ENCODE measurements at places on chromosomes 2 and 18.

- DNase-seq: no peak
These were observed 66.7 kb downstream of the ETAA1 start for GRCh38 chr2:67463810-67464209.

DNA sequence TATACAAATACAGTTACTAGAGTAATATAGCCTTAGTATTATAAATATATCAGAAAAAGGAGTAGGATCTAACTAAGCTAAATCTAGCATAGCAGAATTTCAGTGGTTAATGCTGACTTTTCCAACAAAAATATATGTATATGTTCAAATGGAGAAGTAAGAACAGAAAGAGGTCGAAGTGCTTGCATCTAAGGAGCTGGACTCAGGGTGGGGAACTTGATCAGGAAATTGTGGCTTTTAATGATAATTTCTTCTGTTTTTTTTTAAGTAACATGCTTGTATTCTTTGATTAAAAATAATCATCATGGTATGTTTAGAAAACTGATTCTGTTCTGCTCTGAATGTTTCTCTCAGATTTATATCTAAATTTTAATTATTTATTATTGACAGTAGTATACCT lies 327.1 kb downstream of the GALNT13 start:
- peak; percentile 67 for DNase-seq

DNA sequence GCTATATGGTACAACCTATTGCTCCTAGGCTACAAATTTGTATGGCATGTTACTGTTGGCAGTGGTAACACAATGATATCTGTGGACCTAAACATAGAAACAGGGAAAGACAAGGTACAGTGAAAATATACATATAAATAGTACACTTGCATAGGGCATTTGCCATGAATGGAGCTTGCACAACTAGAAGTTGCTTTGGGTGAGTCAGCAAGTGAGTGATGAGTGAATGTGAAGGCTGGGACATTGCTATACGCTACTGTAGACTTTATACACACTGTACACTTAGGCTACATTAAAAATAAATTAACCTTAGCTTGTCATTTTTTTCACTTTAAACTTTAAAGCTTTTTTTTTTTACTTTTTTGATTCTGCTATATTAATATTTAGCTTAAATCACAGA lies 500.0 kb upstream of the SETBP1 start:
- DNase-seq: no peak

GRCh38 chr2:209619782-209620181 lies 151.8 kb upstream of the UNC80 start:
- peak; percentile 65 for DNase-seq

DNA sequence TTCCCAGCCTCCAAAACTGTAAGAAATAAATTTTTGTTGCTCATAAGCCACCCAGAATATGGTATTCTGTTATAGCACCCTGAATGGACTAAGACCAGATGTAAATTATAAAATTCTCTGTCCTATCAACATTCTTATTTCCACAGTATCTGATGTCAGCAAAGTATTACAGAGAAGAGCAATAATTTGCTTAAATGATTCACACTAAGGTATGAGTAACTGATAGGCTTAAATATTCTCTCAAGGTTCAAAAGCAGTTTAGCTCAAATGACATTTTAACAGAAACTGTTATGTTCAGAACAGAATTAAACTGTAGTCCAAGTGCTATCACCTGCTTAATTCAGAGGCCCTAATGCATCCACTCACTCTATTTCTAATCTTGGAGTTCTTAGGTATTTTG lies 12.8 kb downstream of the SESTD1 start:
- no peak for DNase-seq

GRCh38 chr18:38752430-38752829 lies 1186.8 kb upstream of the CELF4 start:
- DNase-seq: no peak

DNA sequence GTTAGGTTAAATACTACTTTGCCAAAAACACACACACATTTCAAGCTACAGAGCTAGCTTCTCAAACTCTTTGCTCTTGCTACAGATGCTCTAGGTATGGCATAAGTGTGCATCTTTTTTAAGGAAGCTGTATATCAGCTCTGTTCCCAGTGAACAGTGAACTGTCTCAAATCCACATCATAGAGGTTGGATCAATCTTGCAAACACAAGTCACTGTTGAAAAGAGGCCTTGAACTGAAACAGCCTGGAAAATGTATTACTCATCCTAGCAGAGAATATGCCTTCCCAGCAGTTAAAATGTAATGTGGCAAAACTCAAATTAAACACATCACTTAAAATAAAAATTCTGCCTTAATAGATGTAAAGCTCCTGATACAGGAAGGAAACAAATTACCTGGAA lies 151.8 kb downstream of the WDPCP start:
- DNase-seq: no peak

GRCh38 chr18:58960946-58961722 lies 96.5 kb downstream of the ZNF532 start:
- DNase-seq: no peak

GRCh38 chr2:132253496-132254305 lies 91.9 kb upstream of the ANKRD30BL start:
- no peak for DNase-seq

GRCh38 chr18:35750929-35751328 lies 169.4 kb downstream of the GALNT1 start:
- no peak for DNase-seq

GRCh38 chr18:52337276-52337675 lies 2.7 kb upstream of the DCC start:
- DNase-seq: no peak

DNA sequence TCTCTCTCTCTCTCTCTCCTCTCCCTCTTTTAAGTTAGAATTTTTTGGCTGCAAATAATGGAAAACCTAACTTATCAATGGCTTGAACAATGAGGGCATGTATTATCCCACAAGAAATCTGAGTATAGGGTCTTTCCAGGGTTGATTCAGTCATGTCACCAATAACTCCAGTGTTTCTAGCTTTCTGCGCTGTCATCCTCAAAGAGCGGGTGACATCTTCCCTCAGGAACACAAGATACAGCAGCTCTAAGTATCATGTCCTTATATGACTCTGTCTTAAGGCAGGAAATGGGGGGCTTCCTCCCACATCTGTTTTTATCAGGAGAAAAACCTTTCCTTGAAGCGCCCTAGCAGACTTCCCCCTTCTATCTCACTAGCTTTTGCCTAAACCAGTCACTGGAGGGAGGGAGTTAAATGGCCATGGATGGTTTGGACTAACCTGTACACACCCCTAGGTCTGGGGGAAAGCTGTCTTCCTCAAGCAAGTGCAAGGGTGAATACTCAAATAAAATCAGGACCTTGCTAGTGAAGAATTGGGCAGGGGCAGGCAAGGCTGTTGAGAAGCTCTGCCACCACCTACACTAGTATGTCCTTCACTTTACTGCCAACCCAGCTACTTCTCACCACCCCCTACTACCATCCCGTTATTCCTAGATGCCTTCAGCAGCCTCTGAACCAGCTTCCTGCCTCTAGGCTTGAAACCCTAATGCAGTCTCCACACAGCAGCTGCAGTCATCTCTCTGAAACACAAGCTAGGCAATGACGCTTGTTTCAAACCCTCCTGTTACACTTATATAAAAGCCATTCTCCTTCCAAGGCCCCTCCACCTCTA lies 7.5 kb upstream of the TUBA4A start:
- no peak for DNase-seq

DNA sequence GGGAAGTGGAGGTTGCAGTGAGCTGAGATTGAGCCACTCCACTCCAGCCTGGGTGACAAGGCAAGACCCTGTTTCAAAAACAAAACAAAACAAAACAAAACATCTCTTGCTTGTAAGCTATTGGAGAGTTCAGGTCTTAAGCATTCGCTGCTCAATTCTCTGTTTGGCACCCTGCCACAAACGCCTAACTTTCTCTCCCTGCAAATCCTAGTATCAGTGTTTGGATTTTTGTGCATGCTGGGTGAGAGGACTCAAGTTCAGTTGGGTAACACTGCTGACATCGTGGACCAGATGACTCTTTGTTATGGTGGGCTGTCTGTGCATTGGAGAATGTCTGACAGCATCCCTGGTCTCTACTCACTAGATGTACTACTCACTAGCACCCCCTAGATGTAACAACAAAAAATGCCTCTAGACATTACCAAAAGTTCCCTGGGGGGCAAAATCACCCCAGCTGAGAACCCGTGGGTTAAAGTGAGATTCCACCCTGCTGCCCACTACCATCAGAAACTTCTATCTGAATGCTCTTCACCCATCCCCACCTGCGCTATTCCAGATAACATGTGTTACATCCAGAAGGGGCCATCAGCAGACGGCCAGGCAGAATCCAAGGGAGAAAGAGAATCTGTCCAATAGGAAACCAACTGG lies 50.9 kb downstream of the CACNB4 start:
- peak; percentile 35 for DNase-seq

- no peak for DNase-seq
These were observed 601.2 kb downstream of the ADCYAP1 start for GRCh38 chr18:1505856-1506255.

DNA sequence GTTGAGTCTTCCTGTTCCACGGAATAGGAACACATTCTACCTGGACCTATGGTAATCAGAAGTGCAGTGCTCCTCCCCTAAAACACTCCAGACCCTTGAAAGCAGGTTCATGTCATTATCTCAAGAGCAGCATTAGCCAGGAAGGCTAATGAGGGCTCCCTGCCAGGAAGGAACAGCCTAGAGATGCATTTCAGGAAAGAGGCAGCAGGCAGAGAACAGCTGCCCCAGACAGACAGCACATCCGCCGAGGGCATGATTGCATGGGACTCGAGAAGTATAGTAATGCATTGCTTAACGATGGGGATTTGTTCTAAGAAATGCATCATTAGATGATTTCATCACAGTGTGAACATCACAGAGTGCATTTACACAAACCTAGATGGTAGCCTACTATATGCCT lies 171.5 kb downstream of the ALK start:
- no peak for DNase-seq

DNA sequence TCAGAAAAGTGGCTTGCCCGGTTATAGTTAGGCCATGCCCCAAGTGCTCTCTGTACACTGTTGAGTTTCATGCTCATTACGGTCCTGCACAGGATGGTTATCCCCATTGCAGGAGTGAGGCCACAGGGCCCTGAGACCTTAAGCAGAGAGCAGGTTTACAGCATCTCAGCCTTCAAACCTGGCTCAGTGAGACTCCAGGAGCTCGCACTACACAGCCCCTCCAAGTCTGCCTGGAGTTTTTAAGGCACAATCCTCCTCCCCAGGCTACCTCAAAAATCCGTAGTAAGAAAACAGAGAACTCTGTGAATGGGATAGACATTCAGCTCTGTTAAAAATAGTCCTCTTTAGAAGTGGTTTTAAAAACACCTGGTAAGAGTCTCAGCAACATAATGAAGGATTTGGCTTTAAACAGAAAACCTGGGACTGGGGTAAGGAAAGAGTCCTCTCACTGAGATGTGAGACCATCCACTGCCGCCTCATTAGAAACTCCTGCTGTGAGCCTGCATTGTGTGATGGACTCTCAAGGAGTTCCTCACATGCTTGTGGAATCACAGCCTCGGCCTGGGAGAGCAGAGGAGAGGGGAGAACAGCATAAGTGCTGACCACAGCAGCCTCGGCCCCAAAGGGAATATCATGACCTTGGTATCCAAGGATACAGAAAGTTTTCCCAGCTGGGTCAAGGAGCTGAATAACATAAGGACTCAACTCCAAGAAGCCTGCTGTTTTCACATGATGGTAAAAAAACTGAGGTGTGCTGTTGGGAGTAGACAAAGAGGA lies 214.8 kb downstream of the ATAD2B start:
- DNase-seq: no peak

GRCh38 chr2:102251042-102251848 lies 60.1 kb upstream of the IL1RL1 start:
- peak; percentile 76 for DNase-seq

GRCh38 chr18:58562999-58563667 lies 65.8 kb downstream of the ALPK2 start:
- no peak for DNase-seq

DNA sequence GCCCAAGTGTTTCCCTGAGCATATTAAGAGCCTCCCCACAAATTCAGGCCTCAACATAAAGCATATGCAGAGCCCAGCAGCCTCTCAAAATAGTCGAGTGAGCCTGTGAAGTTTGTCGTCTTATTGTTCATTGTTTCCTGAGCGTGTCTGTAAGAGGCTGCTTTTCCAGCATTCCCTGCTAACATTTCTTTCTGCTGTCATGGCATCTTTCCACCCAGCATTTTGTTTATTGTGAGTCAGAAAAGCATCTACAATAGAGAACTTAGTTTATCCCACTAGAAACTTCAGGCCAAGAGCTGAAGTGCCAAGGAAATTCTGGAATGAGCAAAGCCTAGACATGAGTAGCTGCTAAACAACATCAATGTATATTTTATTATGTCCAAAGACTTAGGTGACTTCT lies 46.3 kb upstream of the STAM2 start:
- DNase-seq: no peak

DNA sequence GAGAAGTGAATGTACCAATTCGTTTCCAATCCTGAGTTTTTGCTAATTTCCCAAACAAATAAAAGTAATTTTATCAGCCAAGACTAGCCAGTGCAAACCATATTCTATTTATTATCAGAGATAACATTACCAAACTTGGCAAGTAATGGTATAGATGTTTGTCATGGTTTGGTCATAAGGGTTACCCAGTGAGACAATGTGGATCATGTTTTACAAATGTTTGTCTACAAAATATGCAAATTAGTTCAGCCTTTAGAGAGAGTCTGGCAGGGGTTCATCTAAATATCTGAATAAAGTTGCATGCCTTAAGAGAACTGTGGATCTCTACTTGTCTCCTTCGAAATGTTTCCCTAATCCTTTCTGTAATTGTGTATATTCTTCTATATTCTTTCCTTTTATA lies 152.2 kb downstream of the KCNH7 start:
- DNase-seq: no peak

GRCh38 chr2:222193328-222193983 lies 105.3 kb downstream of the PAX3 start:
- no peak for DNase-seq

- peak; percentile 83 for DNase-seq
These were observed 17.0 kb upstream of the NFATC1 start for GRCh38 chr18:79378536-79379250.

DNA sequence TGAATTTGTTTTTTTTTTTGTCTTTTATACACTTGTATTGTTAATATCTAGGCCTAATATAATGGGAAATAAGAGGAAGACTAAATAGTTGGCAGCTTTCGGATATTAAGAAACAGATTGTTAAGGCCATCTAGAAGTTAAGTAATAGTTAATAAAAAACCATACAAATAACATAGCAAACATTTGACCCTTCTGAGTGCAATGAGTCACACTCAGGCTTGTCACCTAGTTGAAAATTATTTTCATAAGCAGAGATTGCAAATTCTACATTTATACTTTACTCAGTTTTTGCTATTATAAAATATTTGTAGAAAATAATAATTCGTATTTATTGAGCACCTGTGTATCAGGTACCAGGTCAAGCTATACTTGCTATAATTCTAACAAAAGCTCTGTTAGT lies 2.4 kb downstream of the NUP35 start:
- no peak for DNase-seq

GRCh38 chr2:46275995-46276394 lies 21.2 kb upstream of the EPAS1 start:
- peak; percentile 64 for DNase-seq

GRCh38 chr2:176121190-176122051 lies 1.1 kb upstream of the HOXD9 start:
- no peak for DNase-seq
